ENCODE measurements at places on chromosomes 7 and 10.

DNA sequence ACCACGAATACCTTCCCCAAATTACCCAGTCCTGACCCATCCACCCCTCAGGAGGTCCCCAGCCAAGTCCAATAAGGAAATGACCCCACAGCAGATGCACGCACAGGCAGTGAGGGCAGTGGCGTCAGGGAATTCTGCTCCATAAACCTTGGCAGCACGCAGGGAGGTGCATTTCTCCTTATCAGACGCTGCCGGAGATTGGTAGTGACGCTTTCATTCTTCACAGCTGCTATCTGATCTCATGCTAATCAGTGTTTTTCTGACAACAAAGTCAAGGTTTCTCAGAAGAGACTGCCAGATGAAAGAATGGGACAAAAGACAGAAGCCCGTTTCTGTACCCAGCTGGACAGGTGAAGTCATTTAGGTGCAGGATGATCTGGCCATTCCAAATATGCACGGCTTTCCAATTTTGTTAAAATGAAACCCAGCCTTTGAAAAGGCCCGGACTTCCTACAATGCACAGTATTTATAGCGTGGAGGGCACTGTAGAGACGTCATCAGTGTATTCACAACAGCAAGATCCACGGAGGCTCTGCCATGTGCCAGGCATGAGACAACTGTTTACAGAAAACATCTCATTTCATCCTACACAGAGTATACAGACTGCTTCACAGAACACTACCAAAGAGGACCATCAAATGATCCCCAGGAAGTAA lies 35.3 kb downstream of the DIP2C start:
- DNase-seq, result no peak

DNA sequence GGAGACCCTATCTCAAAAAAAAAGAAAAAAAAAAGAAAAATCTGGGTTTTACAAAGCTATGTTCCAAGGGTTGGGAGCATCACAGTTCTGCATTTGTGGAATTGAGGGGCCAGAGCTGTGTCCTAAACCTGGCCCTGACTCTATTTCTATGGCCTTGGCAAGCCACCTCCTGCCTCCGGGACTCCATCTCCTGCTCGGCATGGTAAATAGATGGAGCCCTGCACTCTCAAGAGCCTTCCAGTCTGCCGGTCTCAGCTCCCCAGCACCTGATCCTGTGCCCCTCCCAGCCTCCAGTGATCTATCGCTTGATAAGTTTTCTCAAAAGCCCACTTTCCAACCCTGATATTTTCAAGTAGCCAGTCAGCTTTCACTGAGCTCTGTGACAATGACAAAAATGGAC lies 43.0 kb downstream of the KCNH2 start:
- DNase-seq, result no peak

- no peak for DNase-seq
Observed at GRCh38 chr7:29878081-29878688, 71.9 kb downstream of the WIPF3 start.

- no peak for DNase-seq
Observed at GRCh38 chr7:107799647-107800264, 3.3 kb downstream of the SLC26A3 start.

DNA sequence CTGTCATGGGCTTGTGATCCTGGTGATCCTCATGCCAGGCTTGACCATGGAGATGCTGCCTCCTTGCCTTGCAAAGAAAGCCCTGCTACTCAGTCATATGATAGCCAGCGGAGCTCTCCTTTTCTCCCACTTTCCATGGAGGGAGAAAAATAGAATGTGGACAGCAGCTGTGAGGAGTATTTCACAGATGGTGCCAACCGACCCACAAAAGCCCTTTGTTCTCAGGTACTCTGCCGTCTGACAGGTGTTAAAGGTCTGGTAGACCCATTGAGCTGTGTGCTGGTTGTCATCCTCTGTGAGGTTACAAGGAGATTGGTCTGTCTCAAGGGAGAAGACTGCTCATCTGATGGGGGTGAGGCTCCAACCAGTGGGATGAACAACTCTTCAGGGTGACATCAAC lies 29.5 kb upstream of the COBL start:
- no peak for DNase-seq

DNA sequence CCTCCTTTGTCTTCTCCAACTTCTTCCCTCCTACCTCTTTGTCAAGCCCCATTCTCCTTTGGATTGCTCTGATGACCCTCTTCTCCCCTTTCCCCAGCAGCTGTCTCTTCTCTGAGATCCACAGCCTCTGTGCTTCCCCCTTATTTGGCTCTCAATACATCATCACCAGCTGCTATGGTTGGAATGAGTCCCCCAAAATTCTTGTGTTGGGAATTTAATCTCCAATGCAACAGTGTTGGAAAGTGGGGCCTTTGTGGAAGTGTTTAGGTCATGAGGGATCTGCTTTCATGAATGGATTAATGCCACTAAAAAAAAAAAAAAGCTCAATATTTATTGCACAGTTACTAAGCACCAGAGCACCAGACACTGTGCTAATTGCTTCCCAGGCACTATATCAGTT lies 39.2 kb upstream of the FRMD4A start:
- DNase-seq, result no peak

DNA sequence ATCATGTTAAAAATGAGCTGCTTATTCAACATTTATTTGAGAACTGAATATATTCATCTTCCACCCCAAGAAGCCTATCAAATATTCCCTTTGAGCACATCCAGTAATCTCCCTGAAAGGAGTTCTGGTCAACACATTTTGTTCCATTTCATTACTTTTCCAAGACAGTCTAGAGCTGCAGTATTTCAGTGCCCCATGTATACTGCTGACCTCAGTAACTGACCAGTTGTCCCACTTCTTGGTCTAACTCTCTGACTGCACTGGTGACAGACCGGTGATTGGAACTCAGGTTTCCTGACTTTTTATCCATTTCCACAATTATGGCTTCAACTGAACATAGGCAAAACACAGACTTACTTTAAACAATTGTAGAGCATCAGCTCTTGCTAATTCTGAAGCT lies 206.8 kb upstream of the NPSR1 start:
- DNase-seq, result no peak

DNA sequence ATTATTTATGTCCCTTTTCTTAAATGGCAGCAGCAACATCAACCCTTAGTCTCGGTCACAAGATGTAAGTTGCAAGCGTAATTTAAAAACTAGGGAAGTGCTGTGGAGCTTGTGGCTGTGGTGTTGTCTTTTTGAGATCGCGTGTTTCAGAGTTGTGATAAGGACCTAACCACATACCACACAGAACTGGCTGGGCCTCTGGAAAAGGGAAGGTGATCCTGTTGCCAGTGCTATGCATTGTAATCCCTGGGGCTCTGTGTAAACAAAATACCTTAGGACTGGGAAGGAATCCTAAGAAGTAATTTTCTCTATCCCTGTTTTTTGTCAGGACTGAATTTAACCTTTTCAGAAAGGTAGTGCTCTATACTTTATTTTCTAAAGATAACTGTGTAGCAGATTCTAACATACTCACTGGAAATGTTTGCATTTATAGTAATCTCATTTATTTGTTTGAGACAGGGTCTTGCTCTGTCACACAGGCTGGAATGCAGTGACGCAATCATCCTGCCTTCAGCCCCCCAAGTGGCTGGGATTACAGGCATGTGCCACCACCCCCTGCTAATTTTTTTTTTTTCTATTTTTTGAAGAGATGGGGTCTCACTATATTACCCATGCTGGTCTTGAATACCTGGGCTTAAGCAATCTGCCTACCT lies 60.4 kb downstream of the INPP5F start:
- no peak for DNase-seq

DNA sequence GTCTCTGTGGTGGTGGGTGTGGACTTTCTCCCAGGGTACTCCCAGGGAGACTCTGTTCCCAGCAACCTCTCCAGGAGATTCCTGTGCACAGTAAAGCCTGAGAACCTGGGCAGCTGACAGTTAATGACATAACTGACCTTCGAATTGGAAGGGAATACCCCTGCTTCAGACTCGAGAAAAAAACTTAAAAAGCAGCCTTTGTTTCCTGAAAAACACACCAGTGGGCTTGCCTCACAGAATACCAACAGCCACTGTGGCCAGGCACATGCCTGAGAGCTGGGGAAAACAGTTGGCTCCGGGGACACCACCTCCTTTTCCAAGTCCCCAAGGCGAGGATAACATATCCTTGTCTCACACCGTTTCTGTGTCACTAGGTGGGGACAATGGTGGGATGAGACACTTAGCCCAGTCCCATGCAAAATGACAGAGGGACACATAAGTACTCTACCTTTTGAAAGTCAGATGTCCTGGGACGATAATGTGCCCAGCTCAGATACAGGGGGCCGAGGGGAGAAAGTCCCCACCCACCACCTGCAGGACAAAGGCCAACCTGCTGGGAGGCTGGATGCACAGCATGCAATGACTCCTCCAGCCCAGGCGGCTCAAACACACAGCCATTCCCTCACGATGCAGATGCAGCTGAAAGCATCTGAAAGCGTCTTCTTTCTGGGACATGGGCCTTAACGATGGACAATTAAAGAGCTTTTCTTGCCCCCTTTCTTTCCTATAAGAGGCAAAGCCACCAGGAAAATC lies 65.6 kb downstream of the HIPK2 start:
- DNase-seq, result no peak

DNA sequence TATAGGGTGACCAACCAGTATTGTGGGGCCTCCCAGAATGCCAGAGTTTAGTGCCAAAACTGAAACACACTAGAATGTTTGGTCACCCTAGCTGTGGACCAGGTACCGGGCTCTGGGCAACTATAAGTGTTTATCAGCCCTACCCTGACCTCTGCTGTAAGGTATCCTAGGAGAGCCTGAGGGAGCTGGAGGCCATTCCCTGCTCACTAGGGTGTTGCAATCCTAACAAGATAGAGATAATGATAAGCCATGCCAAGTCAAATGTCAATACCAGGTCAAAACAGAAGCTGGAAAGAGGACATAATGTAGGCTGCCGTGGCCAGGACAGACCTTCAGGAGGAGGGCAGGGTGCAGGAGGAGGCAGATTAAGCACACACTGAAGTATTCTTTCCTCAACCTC lies 151.8 kb downstream of the KCNMA1 start:
- DNase-seq, result no peak

DNA sequence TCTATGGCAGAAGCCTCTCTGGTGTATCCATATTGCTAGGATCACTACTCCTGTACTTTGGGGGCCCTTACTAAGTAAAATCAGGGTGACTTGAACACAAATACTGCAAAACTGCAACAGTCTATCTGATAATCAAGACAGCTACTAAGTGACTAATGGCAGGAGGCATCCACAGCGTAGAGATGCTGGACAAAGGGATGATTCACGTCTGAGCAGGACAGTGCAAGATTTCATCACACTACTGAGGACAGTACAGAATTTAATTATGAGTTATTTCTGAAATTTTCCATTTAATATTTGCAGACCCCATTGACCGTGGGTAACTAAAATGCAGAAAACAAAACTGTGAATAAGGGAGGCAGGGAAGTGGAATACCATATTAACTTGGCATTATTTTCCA lies 10.4 kb downstream of the CUL2 start:
- no peak for DNase-seq

DNA sequence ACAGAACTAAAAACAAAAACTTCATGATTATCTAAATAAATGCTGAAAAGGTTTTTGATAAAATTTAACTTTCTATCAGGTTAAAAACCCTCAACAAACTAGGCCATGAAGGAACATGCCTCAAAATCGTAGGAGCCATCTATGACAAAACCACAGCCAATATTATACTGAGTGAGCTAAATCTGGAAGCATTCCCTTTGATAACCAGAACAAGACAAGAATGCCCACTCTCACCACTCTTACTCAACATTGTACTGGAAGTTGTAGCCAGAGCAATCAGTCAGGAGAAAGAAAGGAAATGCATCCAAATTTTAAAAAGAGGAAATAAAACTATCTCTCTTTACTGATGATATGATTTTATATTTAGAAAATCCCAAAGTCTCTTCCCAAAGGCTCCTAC lies 228.7 kb downstream of the CHRM2 start:
- no peak for DNase-seq

GRCh38 chr7:139774376-139774775 lies 3.4 kb downstream of the HIPK2 start:
- no peak for DNase-seq

Measured in stimulated activated CD8-positive, alpha-beta memory T cell treated with anti-CD3 and anti-CD28 coated beads, Interleukin-7, amount 100 ng/mL, for 1 hour (primary cell).